Effector CD4-positive, alpha-beta T cell (primary cell): ENCODE measurements at places on chromosomes 12 and 14.

DNA sequence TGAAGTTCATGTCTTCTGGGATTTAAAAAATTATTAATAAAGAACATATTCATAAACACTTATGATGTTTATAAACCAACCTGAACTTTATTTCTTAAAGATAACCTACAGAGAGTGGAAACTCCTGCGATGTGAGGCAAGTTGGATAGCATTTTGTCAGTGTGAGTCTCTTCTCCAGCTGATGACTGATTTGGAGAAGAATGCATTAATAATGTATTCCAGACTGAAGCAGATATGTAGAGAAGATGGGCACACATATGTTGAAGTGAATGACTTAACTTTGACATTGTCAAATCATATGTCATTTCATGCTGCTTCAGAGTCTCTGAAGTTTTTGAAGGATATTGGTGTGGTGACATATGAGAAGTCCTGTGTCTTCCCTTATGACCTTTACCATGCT is 7.3 kb downstream of the HELB start:
- DNase-seq, result no peak

DNA sequence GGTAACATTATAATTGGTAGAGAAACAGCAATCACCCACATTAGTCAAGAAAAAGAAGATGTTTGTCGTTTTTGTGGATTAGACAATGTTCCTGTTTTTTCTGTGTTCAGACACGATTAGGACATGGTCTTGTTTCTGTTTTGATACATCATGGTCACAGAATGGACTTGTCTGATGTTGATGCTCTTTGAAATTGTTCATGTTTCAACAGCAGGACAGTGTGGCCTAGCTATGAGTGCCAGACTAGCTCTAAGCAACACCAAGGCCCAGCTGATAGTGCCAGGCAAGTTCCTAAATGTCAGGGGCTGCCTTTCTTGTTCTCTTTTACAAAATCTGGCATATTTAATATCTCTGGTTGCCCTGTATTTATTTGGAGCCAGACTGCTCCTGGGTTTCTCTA is 40.9 kb upstream of the TOMM20L start:
- no peak for DNase-seq

DNA sequence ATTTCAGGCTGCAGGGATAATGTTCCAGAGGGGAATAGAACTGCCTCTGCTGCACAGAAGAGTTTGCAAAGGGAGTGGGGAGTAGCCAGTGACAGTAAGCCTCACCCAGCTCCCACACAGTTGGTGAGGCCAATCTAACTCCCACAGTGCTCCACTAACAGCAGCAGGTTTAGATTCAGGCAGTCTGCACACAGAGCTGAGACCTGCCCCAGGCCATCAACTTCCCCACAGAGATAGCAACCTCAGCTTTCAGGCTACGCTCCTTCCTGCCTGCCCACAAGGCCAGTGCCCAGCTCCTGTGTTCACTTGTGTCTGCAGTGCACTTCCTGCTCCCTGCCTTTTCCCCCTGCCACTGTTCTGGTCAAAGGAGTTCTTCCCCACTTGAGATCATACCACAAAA is 107.5 kb downstream of the TBC1D30 start:
- no peak for DNase-seq

- no peak for DNase-seq
Measured at GRCh38 chr12:52204095-52204930, 12.5 kb upstream of the KRT80 start.

- no peak for DNase-seq
Measured at GRCh38 chr12:130334937-130335336, 2.8 kb upstream of the PIWIL1 start.

DNA sequence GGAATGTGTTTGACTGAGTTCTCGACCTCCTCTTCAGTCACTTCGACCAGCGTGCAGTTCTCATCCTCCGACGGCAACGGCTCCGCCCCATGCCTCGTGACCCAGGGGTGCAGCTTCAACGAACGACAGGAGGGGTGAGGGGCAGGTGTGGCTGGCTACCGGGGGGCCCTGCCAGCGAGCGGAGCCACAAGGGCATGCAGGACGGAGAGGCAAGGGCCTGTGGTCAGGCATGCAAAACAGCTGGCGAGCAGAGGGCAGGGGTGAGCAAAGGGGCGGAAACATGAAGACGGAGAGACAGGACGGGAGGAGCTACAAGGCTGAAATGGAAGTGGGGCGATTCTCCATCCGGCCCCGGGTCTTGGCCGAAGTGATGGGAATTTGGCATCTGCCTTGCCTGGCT is 38.7 kb downstream of the P2RX4 start:
- no peak for DNase-seq

GRCh38 chr12:132560364-132560613 is 50.1 kb downstream of the LRCOL1 start:
- no peak for DNase-seq

GRCh38 chr12:125093681-125094330 is 28.6 kb downstream of the AACS start:
- no peak for DNase-seq

GRCh38 chr12:119198440-119198839 is 19.7 kb downstream of the HSPB8 start:
- DNase-seq, result no peak

DNA sequence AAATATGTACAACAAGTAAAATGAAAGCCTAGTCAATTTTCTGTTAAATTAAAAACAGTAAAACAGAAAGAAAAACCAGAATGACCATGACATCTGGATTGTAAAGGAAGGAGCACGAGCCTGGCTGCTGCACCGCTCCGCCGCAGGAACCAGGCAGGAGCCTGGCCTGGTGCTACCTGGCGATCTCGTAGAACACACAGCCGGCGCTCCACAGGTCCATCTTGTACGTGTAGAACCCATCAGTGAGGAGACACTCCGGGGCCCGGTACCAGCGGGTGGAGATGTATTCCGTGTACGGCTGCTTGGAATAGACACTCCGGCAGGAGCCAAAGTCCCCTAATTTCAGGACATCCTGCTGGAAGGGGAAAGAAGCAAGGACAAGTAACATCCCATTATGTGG is 54.3 kb downstream of the MOK start:
- DNase-seq, result no peak

DNA sequence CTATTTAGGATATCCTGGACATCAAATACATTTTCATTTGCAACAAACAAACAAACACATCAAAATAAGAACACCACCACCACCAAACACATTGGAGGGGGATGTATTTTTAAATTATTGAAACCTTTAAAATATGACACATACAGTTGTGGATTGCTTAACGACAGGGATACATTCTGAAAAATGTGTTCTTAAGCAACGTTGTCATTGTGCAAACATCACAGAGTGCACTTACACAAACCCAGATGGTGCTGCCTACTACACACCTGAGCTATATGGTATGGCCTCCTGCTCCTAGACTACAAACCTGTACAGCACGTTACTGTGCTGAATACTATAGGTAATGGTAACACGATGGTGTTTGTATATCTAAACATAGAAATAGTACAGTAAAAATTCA is 19.4 kb downstream of the PYGL start:
- DNase-seq, result no peak

GRCh38 chr12:9072481-9073038 is 43.2 kb downstream of the A2M start:
- DNase-seq, result no peak

DNA sequence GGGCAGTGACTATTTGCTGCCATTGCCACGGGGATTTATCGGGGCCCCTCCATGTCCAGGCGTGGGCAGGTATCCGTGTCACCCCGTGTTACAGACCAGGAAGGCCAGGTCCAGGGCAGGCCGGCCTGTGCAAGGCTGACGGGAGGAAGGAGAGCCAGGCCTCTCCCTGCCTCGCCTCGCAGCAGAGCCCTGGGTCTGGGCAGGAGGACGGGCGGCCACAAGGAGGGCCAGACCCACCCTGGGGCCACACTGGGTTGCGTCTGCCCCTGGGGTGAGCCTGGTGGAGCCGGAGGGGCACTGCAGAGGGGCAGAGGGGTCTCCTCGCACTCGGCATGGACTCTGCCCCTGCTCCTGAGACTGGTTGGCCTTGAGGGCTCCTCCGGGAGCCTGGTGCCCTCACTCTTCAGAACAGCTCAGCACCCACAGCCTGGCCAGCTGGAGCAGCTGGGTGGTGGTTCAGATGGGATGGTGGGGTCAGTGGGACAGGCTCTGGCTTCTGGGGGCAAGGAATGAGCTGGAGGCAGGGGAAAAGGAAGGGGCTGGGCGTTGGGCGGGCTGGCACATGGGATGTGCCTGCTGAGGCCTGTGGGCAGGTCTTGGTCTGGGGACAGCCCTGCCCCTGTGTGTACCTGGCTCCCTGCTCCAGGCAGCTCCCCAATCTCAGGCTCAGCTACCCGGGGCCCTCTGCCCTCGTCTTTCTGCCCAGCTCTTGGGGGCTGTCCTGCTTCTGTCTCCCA is 53.9 kb downstream of the KIF26A start:
- no peak for DNase-seq

DNA sequence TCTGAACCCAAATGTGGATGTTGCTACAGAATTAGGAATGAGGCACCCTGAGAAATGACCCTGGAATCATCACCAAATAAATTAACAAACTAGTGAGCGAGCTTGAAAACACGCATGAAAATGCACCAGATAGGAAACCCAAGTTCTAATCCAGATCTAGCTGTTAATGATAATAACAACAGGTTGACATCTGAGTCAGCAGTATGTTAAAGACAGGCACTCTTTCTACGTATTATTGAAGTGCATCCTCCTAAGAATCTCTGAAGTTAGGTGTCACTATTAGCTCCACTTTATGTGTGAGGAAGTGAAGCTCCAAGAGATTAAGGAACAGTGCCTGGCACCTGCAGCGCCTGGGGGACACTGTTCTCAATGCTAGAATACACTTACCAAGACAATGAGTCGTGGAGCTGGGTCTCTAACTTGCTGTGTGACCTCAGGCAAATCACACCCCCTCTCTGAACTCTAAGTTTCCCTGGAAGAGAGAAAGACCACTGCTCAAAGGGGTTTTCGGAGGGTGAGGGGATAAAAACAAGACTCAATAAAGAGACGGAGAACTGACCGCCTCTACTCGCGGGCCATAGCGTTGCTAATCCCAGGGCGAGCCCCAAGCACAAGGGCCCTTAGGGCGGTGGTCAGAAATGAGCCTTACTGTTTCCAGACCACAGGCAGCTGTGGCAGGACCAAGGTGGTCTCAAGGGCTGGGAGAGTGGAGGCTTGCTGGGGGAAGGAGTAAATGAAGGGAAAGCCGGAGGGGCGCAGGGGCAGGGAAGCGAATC is 2.1 kb downstream of the SLC6A12 start:
- no peak for DNase-seq

DNA sequence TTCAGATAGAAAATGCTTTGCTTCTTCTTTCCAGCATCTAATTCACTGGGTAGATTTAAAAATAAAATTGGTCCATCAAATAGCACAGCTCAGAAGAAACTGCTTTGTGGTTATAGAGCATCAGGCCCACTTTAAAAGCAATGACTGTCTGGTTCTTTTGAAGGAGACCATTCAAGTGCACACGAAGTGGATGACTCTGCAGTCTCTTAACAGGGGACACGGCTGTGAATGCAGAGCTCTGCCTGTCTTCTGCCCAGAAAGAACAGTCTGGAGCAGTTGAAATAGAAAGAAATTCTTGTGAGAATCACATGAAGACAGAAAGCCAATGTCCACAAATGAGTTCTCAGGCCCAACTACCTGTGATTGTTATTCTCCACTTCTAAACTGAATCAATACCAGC is 138.7 kb upstream of the PLEKHA5 start:
- DNase-seq, result no peak

DNA sequence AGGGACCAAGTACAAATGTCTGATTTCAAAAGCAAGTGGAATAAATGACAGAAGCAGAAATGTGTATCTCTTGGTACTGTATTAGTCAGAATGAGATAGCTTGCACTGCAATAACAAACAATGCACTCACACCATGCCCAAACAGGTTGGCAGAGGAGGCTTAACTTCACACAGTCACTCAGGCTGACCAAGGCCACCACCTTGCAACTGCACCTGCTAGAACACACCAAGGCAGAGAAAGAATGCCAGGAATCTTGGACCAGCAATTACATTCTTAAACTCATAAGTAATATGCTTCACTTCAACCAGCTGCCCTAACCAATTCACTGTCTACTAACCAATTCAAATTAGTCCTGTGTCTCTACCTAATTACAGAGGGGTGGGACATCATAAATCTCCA is 378.3 kb downstream of the BCL11B start:
- DNase-seq, result no peak

GRCh38 chr12:13374793-13375192 is 178.3 kb downstream of the EMP1 start:
- DNase-seq, result no peak

DNA sequence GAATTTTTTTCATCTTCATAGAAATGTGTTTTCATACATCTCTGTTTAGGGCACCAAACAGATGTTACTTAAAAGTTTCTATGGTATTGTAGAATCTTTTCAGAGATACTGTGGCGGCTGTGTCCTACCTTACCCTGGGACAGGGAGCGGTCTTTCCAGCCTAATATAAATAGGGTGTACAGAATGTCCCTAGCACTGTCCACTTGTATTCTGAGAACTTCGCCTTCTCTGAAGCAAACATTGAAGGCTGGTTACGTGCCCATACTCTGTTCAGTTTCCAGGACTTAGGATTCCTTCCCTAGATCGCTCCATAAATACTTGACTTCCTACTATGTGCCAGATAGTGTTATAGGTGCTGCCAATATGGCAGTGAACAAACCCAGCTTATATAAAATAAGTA is 24.3 kb upstream of the SLC38A2 start:
- DNase-seq, result no peak

DNA sequence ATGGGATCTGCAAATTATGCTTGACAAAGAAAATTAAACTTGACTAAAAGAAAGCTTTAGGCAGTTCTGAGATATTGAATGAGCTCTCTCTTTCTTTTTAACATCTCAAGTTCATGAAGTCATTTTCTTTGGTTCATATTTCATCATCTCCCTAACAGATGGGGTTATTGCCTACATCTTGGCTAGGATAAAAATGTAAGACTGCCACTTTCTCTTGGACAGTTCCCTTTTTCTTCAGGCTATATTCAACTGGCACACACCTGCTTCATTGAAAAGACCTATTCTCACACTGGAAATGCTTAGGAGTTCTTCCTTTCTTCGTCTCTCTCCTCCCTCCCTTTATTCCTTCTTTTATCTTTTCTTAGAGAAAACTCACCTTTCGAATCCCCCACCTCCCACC is 355.9 kb upstream of the SEL1L start:
- DNase-seq, result no peak

- no peak for DNase-seq
Measured at GRCh38 chr12:4975574-4975973, 65.9 kb downstream of the KCNA1 start.

- DNase-seq, result no peak
Measured at GRCh38 chr14:72565917-72566316, 328.0 kb downstream of the DPF3 start.

DNA sequence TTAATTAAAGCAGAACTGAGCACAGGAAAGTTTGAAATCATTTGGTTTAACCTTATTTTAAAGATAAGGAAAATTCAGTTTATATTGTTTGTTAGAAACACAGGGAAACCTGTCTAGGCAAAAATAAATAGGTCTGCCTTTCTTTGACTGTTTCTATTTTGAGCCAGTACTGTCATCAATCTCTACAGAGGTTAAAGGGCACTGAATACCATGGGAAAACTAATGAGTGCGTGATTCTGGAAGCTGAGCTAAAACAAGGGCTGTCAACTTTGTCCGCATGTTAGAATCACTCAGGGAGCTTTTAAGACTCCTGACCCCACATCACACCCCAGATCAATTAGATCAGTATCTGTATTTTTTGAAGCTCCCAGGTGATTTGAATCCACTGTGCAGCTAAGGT is 38.8 kb downstream of the NOPCHAP1 start:
- DNase-seq, result no peak

GRCh38 chr14:85010186-85010585 is 519.8 kb upstream of the FLRT2 start:
- DNase-seq, result no peak

- DNase-seq, result no peak
Measured at GRCh38 chr14:103739793-103740501, 24.3 kb downstream of the ZFYVE21 start.

GRCh38 chr14:99531251-99532096 is 50.3 kb downstream of the CCNK start:
- DNase-seq, result no peak
